ENCODE measurements at places on chromosomes 11 and 22.

- peak; percentile 65 for DNase-seq
Observed at GRCh38 chr11:86143087-86144030, 74.5 kb upstream of the PICALM start.

GRCh38 chr22:48416396-48417224 is 1411.1 kb downstream of the BRD1 start:
- DNase-seq: no peak

GRCh38 chr11:100942016-100942415 is 187.6 kb downstream of the PGR start:
- no peak for DNase-seq

- DNase-seq: peak; percentile 65
Observed at GRCh38 chr22:20205964-20206708, 55.3 kb upstream of the CCDC188 start.

GRCh38 chr11:81004576-81004975 is 1563.7 kb upstream of the TENM4 start:
- DNase-seq: no peak

- DNase-seq: no peak
Observed at GRCh38 chr22:22219140-22219996, 25.2 kb upstream of the VPREB1 start.

DNA sequence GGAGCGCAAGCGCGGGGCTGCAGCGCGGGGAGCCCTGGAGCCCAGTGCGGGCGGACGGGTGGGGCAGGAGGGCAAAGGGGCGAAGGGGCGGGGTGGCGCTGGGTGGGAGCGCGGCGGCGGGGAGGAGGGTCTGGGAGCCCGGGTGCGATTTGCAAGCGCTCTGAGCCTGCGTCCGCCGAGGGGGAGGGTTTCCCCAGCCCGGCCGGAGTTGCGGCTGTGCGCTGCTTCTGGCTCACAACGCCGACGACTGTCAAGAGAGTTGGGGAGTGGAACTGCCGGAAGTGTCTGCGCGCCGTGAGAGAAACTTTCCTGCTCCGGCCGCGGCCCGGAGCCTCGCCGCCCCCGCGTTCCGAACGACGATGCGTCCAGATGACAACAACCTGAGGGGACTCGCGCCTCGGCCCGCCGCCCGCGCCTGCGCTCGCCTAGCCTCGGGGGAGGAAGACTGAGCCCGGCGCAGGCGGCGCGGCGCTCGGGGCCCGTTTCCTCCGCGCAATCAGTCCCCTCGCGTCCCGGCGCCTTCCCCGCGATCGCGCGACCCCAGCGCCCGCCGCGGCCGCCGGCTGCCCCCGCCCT is at the start of gene ARHGAP42:
Gene ARHGAP42, plus strand, starts transcription at position 235 of the 576 bp plus-strand sequence. CDS start 391 bp downstream, outside the sequence.
- peak; percentile 22 for DNase-seq

- no peak for DNase-seq
Observed at GRCh38 chr22:47039356-47039755, 276.9 kb downstream of the TBC1D22A start.

GRCh38 chr22:46185283-46185682 is 35.0 kb downstream of the PPARA start:
- no peak for DNase-seq

DNA sequence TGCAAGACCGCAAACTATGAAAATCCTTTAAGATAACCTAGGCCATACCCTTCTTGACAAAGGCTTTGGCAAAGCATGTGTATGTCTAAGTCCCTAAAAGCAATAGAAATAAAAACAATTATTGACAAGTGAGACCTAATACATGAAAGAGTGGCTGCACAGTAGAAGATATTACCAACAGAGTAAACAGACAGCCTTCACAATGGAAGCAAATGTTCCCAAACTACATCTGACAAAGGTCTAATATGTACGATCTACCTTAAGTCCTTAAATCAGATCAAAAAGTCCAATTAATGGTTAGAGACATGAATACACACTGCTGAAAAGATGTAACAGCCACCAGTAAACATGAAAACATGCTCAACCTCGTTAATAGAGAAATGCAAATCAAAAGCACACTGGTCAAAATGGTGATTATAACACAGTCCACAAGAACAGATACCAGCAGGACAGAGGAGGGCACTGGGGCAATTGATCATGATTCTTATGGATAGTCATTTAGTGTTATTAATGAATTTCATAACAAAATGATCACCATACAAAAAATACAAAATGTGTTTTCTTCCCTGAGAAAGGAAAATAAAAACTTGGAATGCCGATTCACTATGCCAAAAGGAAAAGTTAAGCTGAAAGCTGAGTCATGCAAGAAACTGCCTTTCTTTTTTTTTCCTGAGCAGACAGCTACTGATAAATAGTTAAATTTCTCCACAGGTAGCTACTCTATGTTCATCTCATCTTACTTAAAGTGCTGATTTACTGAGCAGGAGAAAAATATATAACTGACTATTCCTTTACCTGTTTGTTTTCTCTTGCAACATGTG is 102.6 kb upstream of the VPREB1 start:
- no peak for DNase-seq

DNA sequence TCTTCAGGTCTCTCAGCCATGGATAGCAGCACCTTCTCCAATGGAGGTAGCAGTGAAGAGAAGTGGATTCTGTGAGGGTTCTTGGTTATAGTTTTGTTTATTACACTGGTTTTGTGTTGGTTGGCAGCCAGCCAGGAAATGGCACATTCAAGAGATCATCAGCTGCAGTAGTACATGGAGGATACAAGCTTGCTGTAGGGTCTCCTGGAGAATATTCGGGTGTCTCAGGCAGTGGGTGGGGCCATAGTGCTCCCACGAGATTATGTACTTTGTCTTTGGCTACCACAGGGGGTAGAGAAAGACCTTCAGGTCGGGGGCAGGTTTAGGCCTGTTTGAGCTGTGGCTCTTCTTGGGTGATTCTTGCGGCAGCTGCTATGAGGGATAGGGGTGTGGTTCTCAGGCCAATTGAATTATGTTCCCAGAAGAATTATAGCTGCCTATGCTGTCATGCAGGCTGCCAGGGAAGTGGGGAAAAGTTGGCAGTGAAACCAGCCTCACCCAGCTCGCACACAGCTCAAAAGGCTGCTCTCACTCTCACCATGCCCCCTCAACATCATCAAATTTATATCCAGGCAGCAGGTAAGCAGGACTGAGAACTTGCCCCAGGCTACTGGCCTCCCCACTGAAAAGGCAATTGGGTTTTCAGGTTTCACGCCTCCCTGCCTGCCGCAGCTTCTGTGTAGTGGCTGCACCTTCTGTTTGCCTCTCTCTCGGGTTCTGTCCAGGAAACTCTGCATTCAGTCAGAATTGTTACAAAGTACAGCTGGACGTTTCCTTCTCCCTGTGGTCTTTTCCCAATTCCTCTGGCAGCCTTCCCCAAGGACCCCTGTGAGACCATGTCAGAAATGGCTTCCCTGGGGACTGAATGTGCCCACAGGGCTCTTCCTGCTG is 435.5 kb downstream of the LUZP2 start:
- no peak for DNase-seq

DNA sequence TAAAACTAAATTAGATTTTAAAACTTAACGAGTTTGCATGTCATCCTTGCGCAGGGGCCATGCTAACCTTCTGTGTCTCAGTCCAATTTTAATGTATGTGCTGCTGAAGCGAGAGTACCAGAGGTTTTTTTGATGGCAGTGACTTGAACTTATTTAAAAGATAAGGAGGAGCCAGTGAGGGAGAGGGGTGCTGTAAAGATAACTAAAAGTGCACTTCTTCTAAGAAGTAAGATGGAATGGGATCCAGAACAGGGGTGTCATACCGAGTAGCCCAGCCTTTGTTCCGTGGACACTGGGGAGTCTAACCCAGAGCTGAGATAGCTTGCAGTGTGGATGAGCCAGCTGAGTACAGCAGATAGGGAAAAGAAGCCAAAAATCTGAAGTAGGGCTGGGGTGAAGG is 10.6 kb downstream of the LIMK2 start:
- no peak for DNase-seq

DNA sequence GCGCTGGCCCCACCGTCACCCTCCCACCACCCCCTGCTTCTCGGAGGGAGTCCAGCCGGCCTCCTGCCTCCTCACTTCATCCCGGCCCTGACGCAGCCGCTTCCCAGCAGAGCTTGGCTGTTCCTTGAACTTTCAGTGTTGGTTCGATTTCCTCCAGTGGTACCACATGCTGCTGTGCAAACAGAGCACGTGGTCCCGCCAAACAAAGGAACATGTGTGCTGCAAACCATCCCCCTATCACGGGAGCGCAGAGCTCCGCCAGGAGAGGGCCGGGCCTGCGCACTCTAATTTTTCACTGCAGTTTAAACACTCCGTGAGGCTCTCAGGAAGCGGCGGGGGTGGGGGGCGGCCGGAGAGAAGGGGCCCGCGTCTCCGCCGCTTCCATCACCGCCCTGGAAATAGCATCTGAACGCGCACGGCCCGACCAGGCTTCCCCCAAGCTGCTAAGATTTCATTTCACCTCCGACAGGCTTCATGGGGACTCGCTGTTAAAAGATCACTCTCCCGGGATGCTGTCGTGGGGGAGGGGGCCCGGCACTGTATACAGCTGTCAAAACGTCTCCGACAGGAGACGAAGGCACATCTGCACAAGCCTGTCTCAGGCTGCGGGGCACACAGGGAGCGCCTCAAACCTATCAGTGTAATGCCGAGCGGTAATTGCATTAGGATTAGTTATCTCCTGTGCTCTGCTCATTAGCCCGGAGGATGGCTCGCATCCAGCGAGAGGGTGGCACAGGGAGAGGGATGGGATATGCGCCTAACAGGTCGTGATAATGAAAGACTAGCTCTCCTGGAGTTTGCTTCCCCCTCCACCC is 269.9 kb upstream of the SORL1-AS1 start:
- peak; percentile 0 for DNase-seq

DNA sequence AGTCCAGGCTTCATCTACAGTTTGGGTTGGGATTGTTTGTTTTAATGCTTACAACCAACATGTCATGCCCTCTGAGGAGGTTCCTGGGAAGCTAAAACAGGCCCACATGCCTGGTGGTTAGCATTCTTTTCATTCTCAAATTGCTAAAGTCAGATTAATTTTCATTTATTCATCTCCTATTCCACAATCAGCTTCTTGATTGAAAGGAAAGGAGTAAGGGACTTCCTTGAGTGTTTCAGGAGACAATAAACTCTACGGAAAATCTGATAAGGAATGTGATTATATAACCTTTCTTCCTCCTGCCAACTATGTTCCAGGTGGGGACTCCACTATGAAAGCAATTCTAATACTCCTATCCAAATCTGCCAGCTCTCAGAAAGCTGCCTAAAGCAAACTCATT is 30.8 kb downstream of the MRTFA start:
- no peak for DNase-seq

- DNase-seq: peak; percentile 29
Observed at GRCh38 chr11:70244698-70245097, 25.8 kb upstream of the PPFIA1 start.

- DNase-seq: no peak
Observed at GRCh38 chr11:100404907-100405306, 282.2 kb upstream of the ARHGAP42 start.

DNA sequence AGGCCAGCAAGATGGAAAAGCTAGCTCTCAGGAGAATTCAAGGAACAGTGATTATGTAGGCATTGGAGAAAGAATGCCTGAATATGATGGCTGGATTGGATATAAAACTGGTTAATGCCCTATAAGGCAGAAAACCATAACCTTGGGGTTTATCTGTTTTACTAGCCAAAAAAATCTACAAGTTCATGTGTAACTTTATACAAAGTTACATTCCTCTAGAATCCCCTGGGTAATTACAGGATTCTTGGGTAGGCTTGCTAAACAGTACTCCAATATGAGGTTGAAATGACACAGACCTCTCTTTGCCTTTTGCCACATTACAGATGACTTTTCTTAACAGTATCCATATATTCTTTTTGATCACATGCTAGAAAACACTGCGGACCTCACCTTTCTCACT is 26.0 kb downstream of the TSPAN18 start:
- DNase-seq: no peak

DNA sequence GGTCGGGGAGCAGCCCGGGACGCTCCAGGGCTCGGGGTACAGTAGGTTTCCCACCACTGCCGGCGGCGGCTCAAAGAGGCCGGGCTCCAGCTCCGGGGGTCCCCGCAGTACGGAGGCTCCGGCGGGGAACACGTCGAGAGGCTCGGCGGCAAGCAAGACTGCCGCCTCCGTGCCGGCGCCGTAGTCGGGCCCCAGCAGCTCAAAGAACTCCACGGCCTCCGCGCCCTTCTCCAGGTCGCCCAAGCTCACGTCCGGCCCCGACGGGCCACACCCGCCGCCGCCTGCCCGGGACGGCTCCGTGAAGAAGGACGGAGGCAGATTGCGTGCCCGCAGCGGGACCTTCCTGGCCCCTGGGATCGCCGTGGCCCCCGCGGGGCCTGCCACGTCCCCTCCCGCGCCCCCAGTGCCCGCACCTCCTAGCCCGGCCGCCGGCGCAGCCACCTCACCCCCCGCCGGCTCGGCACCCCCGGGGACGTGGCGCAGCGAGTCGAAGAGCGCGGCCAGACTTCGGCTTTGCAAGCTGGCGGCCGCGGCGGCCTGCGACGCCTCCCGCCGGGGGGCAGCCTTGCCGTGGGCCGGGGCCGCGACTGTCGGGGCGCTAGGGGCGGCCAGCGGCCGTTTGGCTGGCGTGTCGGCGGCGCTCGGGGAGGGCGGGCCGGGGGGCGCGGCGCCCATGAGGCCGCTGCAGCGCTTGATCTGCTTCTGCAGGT is 775 bp downstream of the FAM181B start:
- no peak for DNase-seq

DNA sequence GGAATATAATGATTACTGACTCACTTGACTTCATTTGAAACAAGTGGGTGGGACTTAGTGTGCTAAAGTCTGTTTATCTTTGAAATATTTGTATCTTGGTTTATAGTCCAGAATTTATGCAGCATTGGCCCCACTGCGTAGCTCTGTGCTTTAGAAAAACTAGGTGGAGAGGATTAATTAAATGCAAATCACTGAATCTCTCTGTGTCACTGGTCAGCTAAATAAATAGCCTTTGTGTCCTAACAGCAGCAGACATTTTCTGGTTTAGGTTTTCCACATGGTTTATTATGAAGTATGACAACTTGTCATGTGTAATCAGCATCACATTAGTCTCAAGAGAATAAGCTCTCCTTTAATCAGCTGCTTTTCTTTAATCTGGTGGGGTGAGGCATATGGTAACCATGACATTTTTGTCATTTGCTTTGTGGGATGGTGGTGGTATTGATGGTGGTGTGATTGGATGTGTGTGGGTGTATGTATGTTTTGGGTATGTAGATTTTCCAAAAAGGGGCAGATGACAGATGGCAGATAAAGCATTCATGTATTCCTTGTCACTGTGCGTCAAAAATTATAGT is 33.9 kb downstream of the BCL2L13 start:
- no peak for DNase-seq

DNA sequence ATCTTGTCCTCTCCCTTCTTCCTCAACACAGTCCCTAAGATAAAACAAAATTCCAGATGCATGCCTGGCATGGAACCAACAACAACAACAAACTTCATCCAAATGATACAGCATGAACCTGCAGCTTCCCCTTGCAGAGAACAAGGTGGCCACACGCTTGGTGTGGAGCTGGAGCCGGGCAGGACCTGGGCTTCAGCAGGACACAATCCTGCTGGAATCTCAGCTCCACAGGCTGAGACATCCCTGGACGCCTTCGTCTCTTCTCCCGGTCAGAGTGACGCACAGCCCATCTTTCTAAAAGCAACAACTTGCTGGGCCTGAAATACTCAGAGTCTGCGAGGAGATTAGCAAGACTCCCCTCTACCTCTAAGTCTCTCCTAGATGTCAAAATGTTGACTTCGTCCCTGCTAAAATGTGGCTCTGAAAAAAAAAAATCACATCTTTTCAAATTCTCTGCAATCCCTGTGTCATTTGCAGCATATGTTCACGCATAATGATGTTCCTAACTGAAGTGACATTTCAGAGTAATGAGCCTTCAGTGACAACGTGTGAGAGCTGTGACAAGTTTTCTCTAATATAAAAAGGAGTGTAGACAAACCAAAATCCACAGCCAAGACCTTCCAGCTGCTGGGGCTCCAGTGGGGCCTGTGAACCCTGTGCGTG is 1232.3 kb downstream of the TBC1D22A start:
- DNase-seq: no peak

GRCh38 chr11:120548682-120549209 is 37.2 kb downstream of the GRIK4 start:
- DNase-seq: no peak

Measured in inflammatory macrophage treated with lipopolysaccharide for 1 hour (primary cell).